ENCODE measurements at places on chromosomes 5 and 9.
A peak's percentile ranks its signal among the peaks of the same experiment; 100 is the strongest.

GRCh38 chr5:146051678-146052077 lies 53.7 kb downstream of the PLAC8L1 start:
- H3K4me1 ChIP-seq = peaks cover 2% of the 10 kb centered on the region
- no peak overlapping the region for H3K4me3 ChIP-seq
- H3K36me3 ChIP-seq = no peaks in the 10 kb centered on the region
- no peak for DNase-seq
- peaks cover 2% of the 10 kb centered on the region for H3K27me3 ChIP-seq

GRCh38 chr9:124258607-124259157 lies 933 bp downstream of the NEK6 start:
- peak overlapping the region; percentile 87 for H3K4me3 ChIP-seq
- peaks cover 4% of the 10 kb centered on the region for H3K27me3 ChIP-seq
- peaks cover 45% of the 10 kb centered on the region for H3K4me1 ChIP-seq
- H3K36me3 ChIP-seq = no peaks in the 10 kb centered on the region
- DNase-seq = no peak

- no peak overlapping the region for H3K4me3 ChIP-seq
- peaks cover 8% of the 10 kb centered on the region for H3K4me1 ChIP-seq
- no peak for DNase-seq
- H3K27ac ChIP-seq = no peak overlapping the region
Observed at GRCh38 chr5:126124706-126125345, 298.4 kb upstream of the GRAMD2B start.

DNA sequence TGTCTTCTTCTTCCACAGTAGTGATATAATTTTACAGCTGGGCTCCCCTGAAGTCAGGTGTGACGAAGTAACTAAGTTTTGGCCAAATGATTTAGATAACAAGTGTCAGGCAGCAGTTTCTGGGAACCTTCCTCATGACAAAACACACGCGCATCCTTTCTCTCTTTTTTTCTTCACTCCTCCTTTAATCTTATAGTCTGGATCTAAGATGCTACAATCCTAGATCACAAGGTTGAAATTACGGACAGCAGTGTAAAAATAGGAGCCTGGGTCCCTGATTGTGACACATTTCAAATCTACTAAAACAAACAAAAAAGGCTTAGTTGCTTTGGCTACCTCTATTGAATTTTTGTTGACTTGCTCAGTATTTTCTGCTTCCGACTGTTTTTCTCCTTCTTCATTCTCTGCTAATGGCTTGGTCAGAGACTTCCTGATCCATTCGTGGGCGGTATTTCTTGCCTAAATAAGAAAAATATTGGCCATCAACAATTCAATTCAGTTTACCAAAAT lies 36.1 kb downstream of the FAM114A2 start:
- H3K36me3 ChIP-seq = peaks cover 22% of the 10 kb centered on the region
- no peak overlapping the region for H3K4me3 ChIP-seq
- H3K27ac ChIP-seq = peak overlapping the region; percentile 18
- DNase-seq = no peak
- H3K4me1 ChIP-seq = no peaks in the 10 kb centered on the region
